ENCODE measurements at places on chromosomes 4 and X. TPM values are rescaled to one million over a fixed set of nuclear protein-coding genes. Genes with fewer than 3 reads are reported as not detected.

Gene CUL4B
- 54.1 TPM for total RNA-seq

Gene C4orf50
- not detected for total RNA-seq

Gene ZAR1
- total RNA-seq, result 0.47 TPM

- DNase-seq, result no peak
Observed at GRCh38 chr4:1061760-1062159, 50.3 kb downstream of the FGFRL1 start.

DNA sequence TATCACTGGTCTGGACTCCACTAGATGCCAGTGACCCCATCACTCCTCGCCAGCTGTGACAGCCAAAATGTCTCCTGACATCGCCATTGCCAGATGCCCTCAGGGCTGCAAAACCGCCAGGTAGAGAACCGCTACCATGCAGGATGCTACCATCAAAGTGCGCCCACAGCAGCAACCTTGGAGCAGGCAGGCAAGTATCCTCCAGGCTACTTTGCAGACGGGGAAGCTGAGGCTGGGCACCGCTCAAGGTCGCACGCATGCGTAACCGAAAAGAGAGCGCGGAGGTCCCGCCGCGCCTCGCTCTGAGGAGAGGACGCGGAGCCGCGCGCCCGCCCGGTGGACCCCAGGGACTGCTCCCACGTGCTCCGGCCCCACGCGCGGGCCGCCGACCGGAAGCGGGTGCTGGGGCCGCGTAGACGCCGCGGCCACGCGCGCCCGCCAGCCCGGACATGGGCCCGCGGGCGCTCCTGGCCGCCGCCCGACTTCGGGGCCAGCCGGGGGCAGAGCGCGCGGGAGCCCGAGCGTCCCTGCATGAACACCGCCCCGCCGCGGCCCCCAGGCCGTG is at the start of gene STS:
TSS of gene STS (plus strand) at position 300 of the 565 bp plus-strand sequence. CDS start 105,488 bp downstream, outside the sequence.
- DNase-seq, result no peak

DNA sequence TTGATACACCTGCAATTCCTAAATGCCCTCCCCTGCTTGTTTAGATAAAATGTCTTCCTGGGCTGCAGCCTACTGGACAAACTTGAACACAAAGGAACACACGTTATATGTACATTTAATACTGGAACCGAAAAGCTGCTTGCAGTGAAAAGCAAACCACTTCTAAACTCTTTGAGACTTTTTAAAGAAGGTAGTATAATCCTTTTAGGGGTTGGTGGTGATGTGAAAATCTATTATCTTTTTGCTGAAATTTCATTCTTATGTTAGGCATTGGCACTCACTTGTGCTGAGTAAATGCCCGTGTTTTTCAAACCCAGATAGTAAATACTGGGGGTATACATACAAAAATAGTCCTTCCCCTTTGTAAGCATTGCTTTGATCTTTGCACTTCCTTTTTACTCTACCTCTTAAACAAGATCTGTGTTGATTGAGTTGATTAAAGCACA is 2.2 kb downstream of the NFKB1 start:
- no peak for DNase-seq

GRCh38 chrX:111375747-111376146 is 36.2 kb downstream of the DCX start:
- DNase-seq, result no peak

DNA sequence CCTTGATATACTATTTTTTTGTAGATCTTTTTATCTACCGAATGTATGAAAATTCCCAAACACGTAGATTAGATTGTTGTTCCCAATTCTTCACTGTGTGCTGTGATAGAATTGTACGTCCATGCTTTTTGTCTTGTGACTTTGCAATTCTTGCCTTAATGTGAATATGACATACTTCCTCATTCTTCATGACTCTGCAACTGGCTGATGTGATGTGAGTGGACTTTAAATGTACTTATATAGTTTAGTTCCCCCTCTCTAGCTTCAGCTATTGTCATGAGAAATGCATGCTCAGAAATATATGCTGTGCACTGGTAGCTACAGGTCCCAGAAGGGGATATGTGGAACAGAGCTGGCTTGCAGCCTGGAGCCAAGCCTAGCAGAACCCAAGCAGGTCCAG is 89.4 kb downstream of the FTHL17 start:
- DNase-seq, result no peak

DNA sequence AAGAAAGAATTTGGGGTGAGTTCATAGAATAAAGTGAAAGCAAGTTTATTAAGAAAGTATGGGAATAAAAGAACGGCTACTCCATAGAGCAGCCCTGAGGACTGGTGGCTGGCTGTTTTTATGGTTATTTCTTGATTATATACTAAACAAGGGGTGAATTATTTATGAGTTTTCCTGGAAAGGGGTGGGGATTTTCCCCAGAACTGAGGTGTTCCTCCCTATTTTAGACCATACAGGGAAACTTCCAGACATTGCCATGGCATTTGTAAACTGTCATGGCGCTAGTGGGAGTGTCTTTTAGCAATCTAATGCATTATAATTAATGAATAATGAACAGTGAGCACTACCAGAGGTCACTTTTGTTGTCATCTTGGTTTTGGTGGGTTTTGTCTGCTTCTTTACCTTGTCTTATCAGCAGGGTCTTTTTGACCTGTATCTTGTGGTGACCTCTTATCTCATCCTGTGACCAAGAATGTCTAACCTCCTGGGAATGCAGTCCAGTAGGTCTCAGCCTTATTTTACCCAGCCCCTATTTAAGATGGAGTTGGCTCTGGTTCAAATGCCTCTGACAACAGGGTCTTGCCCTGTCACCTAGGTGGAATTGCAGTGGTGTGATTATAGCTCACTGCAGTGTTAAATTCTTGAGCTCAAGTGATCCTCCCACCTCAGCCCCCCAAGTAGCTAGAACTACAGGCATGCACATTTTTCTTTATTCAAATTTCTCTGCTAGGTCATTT is 27.1 kb downstream of the RAPGEF2 start:
- no peak for DNase-seq

DNA sequence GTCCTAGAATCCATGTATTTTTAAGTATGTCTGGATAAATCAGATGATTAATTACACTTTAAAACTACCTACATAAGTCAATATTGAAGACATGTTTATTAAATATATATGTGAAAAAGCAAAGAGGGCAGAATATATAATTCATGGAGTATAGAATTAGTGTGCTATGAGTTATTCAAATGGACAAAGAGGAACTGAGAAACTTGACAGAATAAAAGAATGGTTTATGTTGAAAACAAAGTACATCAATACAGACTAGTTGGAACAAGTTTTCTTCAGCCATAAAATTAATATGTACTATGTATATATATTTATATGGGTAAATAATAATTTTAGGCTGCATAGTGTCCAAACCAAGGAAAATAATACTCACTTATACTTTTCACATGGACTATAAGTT is 173.5 kb downstream of the NPFFR2 start:
- no peak for DNase-seq
